ENCODE measurements at places on chromosomes 5 and 9.
A peak's percentile ranks its signal among the peaks of the same experiment; 100 is the strongest.

DNA sequence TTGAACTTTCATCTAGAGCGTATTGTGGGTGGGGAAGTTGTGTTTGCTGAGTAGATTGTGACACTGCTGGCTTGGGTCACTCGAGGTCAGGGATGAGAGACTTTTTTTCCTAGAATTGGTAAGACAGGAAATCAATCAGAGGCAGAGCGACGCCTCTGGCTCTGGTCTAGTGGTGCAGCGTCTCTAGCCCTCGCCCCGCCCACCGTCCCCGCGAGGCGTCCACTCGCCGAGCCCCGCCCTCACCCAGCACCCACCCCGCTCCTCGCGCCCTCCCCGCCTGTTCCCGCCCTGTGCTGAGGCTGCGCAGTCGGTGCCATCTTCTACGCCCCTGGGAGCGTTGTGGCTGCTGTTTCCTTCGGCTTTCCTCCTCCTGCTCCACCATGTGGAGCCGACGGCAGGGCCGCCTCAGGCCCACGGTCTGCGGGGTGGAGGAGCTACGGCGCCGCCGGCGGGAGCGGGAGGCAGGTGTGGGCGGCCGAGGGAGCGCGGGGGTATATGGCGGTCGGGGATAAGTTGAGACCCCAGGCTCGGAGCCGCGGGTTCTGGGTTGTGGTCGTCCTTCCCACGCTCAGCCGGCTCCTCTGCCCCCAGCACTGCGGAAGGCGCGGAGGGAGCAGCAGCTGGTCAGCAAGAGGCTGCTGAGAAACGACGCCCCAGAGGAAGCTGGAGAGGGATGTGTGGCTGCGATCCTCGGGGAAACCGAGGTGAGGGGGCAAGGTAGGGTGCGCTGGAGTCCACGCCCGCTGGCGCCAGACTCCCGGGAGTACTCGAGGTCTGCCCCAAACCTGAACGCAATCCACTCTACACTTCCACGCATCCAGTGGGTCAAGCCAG lies at the start of gene TMCO6:
Gene TMCO6 (plus strand): TSS at position 304 of the 834 bp plus-strand sequence. CDS start 77 bp downstream, at position 381.
- peak; percentile 90 for DNase-seq

DNA sequence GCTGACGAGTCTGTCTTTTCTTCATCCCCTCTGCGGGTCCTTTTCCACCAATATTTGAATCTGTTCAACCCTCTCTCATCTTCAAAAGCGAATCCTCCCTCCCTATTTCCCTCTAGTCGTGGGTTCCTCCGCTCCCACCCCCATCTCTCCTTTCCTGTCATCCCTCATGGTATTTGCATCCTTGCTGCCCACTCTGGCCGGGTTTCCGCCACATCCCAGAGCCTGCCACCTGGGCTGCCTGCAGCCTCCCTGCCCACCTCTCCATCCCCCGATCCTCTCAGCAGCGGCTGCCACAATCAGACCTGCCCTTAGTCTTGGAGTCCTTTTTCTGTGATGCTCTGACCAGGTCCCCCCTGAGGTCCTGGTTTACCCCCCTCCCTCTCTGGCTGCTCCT lies 44.9 kb downstream of the JADE2 start:
- no peak for DNase-seq

DNA sequence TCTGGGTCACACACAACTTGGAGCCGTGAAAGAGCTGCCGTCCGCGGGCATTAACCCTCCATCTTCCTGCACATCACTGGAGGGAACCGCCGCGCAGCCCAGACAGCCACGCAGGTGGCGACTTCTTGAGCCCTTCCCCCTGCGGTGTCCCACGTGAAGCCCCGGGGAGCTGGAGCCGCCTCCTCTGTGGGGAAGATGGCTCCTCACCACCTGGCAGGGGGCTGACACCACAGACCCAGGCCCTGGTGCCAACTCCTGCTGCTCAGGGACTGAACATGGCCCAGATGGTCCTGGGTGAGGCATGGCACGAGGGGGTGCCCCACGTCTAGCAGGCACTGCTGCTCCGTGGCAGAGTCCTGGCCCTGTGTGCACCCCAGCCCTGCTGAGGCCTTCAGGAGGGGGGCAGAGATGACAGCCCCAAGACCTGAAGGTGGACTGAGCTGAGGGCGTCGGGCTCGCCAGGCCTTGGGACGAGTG lies 38.9 kb downstream of the NDUFS6 start:
- no peak for DNase-seq

- DNase-seq, result no peak
Measured at GRCh38 chr5:34740389-34740806, 84.3 kb downstream of the RAI14 start.

GRCh38 chr5:113330533-113331208 lies 104.1 kb downstream of the TSSK1B start:
- DNase-seq, result no peak

- DNase-seq, result no peak
Measured at GRCh38 chr5:126488443-126489065, 65.3 kb downstream of the GRAMD2B start.

- DNase-seq, result no peak
Measured at GRCh38 chr9:123656565-123656964, 273.4 kb downstream of the DENND1A start.

- no peak for DNase-seq
Measured at GRCh38 chr5:9358961-9359685, 186.8 kb downstream of the SEMA5A start.

DNA sequence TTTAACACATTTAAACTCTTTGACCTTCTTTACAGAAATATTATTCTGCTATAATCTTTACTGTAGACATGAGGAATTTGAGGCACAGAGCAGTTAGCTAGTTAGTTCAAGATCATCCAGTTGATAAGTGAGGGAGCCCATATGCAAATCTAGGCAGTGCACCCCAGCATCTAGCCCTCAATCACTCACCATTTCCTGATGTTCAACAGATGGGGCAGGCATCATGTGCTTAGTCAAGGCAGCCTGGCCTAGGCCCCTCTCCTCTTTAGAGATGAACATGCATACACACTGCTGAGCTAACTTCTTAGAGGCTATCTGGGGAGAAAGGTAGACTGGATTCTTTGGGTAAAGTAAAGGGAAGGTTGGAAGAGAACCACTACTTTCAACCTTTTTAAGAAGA lies 206.8 kb upstream of the SLC24A2 start:
- no peak for DNase-seq

DNA sequence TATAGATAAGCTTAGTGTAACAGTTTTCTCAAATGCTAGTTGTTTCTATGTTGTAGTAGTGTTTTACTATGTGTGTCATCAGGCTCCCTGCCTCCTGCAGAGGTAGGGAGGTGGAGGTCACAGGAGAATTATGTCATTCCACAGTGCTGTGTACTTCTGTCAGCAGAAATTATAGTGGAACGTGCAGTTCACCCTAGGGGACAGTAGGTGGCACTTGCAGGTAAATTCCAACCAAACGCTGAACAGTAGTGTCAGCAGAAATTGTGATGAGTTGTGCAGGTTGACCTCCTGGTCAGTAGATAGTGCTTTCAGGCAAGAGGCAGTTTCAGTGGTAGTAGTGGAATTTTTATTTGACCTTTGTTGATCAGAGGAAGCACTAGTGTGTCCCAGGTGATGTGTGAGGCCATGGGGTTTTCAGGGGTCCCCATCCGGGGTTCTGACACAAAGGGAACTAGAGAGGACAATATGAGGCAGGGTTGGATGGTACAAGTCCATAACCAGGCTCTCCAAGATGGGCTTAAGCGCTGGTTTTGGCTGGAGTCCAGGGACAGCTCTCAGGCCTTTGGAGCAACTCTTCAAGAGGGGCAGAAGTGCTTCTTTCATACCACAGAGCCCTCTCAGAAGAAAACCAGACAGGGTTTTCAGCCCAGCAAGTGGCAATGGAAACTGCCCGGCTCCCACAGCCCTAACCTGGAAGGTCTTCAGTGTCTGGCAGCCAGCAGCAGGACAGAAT lies 402.9 kb downstream of the CYLC2 start:
- DNase-seq, result no peak

DNA sequence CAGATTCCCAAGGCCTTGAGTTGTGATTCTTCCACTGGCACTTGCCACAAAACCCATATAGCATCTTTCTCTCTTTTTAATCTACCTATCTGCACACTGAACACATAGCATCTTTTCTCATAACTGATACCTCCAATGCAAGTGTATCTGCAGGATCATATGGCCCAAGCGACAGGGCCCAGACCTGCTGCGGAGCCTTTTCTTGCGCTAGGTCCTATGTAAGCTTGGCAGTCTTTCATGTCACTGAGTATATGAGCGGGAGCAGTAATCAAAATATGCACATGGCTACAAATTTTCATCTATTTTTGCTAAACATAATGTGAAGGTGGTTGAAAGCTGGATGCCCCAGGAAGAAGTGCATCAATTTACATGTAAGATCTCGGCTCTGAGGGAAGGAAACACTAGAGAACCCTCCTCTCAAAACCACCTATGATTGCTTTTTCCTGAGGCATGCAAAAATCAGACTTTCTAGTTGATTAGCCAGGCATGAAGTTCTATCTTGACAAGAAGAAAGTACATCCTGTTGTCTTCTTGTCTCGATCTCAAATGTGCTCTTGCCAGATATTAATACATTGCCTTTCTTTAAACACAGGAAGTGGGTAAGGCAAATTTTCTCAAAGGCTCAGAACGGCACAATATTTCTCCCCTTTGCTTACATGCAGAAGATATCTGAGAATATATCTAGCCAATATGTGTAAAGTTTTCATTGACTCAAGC lies 26.9 kb upstream of the CEMIP2 start:
- no peak for DNase-seq

- no peak for DNase-seq
Measured at GRCh38 chr5:59831326-59832010, 62.1 kb downstream of the PDE4D start.

DNA sequence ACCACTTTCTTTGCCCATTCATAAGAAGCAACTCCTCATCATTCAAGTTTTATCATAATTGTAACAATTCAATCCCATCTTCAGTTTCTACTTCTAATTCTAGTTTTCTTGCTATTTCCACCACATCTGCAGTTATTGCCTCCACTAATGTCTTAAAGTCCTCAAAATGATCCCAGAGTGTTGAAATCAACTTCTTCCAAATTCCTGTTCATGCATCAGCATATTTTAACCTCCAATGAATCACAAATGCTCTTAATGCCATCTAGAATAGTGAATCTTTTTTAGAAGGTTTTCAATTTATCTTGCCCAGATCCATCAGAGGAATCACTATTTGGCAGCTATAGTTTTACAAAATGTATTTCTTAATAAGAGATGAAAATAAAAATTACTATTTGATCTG lies 3.2 kb upstream of the SRP19 start:
- DNase-seq, result no peak

- no peak for DNase-seq
Measured at GRCh38 chr5:81247441-81247972, 14.4 kb downstream of the CKMT2 start.
